ENCODE measurements at places on chromosomes 3 and 15.
A peak's percentile ranks its signal among the peaks of the same experiment; 100 is the strongest.

- no peak for DNase-seq
Observed at GRCh38 chr3:49792371-49793150, 6.2 kb upstream of the IP6K1 start.

GRCh38 chr3:129289201-129289921 lies 10.7 kb downstream of the HMCES start:
- peak; percentile 16 for DNase-seq

DNA sequence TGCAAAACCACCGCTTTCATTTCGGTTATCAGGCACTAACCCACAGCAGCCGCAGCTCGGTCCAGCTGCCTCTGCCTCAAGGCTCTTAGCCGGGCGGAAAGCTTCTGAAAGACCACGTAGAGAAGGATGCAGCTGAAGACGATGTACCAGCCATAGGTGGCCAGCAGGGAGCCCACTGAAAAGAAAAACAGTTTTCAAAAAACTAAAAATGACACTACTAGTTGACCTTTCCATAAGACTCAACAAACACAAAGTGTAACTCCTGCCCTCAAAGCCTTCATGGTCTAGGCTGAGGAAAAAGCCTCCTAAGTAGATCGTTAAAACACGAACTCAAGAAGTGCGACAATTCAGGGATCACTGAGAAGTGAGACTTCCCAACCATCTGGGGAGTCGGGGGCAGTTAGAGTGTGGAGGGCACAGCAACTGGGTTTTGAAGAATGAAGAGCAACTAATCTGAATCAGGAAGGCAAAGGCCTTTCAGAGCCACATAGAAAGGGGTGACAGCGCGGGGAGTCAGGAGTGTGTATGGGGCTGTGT lies 716 bp downstream of the SELENOS start:
- DNase-seq = peak; percentile 39

DNA sequence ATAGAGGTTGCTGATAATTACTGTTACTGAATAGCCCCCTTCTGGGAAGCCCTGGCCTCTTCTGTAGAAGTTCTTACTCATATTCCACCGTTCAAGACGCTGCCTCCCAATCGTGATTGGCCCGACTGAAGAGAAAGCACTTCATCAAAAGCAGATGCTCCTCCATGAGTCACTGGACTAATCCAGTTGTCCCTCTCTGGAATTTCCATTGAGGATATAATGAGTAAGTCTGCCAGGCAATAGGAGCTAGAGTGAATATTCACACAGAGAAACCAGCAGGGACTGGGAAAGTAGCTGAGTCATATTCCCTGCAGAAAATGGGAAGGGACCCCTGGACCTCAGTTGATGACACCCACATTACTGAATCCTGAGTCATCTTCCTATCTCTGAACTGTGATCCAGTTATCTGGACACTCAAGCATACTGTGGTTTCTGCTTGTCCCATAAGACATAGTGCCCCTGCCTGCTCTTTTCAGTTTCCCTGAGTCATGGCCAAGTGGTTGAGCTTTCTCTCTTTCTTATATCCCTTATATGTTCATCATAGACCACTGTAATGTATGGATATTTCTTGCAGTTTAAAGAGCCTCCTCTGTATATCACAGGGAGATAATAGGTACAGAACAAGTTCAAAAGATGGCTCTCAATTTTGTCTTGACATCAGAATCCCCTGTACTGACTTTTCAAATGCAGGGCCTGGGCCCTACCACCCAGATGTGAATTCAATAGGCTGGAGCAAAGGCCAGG lies 151.2 kb upstream of the CDIN1 start:
- peak; percentile 100 for DNase-seq

DNA sequence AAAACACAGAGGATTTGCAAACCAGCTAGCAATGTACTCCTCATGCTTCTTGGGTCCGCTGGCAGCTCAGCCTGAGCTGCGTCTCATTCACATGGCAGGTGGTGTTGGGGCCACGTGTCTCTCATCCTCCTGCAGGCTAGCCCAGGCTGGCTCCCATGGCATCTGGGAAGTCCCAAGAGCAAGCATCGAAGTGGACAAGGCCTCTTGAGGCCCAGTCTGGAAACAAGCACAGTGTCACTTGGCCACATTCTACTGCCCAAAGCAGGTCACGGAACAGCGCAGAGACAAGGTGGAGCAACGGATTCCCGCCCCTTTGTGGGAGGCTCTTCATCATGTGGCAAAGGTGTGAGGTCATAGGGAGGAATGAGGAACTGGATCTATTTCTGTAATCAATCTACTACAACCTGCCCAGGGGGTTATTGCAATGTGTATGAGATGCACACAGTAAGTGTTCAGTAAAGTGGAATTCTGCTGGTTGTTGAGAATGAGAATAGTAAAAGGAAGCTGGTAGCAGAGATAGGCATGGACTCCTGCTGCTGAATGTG lies 128.3 kb downstream of the TPRA1 start:
- DNase-seq = no peak

DNA sequence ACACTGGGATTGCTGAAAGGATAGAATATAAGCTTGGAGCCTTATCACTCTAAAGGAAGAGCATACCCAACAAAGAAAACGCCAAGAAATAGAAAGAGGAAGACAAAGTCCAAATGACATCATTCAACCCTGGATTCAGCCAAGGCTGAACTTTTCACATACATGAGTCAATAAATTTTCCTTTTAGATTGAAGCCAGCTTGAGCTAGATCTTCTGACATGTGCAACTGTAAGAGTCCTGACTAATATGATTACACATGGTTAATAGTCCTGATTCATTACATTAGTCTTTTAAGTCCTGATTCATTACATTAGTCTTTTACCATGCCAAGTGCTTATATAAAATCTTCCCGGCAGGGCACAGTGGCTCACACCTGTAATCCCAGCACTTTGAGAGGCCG lies 13.6 kb upstream of the DENND6A start:
- DNase-seq = peak; percentile 88

DNA sequence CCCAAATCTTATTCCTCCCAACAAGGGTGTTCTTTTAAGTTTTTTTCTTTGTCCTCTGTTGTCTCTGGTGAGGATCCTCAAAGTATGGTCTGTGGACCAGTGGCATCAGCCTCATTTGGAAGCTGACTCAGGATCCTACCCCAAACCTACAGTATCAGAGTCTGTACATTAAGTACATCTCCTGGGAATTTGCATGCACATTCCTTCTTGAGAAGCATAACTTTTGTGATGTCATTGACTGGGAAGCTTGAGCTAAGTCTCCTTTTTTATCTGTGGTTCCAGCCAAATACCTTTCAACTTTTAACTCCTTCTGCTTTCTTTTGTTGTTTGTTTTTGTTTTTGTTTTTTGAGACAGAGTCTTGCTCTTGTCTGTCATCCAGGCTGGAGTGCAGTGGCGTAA lies 40.5 kb downstream of the ARMC8 start:
- peak; percentile 91 for DNase-seq

- DNase-seq = peak; percentile 95
Observed at GRCh38 chr3:106130384-106131198, 261.8 kb upstream of the CBLB start.

DNA sequence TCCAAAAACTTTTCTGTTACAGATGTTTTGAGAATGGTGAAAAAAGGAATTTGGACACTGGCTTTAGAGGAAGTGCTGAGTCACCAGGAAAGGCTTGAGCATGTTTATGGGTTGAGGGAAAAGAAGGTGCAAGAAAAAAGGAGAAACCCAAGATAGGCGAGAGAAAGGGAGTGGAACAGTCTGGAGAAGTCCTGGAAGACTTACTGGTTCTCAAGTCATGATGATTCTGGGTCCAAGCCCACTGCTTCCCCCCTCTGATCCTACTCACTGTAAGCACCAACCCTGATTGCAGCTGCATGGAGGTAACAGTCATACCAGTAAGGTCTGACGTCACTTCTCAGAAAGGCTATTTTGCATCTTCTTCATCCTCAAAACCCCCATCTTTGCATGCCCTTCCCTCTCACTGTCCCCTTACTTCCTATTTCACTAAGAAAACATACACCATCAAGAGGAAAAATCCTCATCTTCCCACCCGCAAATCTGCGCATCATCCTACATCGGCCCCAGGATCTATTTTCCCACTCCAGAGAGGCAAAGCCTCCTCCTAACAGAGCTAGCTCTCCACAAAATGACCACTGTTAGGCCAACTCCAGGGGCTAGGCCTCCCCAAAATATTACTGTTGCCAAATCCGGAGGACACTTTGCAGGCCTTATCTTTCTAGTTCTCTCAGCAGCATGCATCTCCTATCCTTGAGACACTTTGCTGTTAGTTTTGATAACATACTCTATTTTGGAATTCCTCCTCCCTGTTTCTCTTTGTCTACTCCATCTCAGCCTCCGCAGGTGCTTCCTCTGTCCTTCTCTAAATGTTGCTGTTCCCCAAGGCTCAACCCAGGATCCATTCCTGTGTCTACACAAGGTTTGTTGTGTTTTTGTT lies 3.2 kb upstream of the ATP13A3 start:
- peak; percentile 60 for DNase-seq

DNA sequence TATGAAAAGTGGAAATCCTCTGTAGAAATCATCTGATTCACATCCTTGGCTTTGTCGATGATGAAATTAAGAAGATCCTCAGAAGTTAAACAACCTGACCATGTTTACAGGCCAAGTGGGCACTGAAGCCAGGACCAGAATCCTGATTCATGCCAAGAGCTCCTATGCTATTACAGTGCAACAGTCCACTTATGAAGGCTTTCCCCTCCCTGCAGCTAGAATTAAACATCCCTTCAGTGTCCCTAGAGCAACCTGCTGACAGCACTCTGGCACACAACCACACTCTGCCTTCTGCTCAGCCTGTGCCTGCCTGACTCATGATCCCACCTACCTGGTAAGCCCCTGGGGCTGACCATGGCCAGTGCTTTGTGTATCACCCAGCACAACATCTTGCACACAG lies 33.8 kb downstream of the TXNRD3 start:
- peak; percentile 69 for DNase-seq

GRCh38 chr3:133706033-133706432 lies 40.2 kb upstream of the TF start:
- DNase-seq = no peak

DNA sequence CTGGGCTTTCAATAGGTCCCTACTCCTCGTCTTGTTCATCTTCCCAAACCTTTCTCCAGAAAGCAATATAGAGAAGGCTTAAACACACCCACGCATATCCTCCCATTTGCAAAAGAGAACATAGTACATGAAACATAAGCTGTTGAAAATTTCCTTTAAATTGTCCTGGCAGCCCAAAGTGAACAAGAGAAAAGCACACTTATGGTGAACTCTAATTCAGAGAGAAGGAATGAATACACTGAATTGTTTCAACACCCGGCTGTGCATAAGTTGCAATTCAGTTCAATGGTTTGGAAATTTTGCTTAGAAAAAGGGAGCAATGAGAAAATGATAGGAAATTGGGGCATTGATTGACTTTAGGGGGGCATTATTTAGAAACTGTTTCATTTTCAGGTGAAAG lies 202.6 kb downstream of the TIGIT start:
- no peak for DNase-seq

DNA sequence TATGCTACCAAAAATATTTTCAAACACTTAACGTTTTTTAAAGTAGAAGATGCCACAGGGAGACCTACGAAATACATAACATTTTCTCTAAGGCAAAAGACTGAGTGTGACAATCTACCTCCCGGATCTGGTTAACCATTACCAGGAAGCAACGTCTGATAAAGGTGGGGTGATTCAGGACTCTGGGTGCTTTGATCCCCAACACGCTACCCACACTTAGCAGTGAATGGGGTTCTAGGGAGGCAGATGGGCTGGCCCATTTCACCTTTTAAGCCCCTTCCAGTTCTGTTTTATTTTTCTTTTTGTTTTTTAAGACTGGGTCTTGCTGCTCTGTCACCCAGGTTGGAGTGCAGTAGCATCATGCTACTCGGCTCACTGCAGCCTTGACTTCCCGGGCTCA lies 39.5 kb downstream of the EIF4E3 start:
- no peak for DNase-seq

- no peak for DNase-seq
Observed at GRCh38 chr3:53026382-53027162, 19.3 kb downstream of the SFMBT1 start.

DNA sequence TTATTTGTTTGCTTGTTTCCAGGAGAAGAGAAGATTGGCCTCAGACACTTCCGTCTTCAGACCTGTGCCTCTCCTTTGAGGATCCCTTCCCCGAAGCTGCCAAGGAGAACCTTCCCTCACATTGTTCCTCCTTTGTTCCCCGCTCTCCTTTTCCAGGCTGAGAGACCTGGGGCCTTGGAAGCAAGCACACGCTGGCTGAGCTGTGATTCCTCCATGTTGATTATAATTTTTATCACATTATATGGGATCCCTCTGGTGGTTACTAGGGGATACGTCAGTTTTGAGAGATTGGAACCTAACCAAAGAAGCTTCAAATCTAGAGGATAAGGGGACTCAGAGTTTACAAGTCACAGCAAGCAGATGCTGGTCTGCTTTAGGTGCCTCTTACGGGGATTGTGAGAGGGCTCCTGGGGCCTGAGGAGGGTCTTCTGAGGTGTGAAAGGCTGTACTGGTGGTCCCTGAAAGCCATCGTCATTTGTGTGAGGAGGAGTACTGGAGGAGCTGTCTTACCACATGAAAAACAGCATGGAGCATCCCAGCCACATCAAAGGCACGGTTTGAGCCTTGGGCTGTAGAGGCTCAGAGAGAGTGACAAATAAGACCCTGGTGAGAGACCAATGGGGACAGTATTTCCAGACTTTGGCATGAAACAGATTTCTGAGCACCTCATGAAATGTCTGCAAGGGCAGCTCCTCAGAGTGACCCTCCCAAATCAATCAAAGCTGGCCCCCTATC lies 760.1 kb upstream of the CFAP20DC start:
- DNase-seq = peak; percentile 67

- DNase-seq = no peak
Observed at GRCh38 chr3:194494951-194495374, 8.2 kb upstream of the ATP13A3 start.

DNA sequence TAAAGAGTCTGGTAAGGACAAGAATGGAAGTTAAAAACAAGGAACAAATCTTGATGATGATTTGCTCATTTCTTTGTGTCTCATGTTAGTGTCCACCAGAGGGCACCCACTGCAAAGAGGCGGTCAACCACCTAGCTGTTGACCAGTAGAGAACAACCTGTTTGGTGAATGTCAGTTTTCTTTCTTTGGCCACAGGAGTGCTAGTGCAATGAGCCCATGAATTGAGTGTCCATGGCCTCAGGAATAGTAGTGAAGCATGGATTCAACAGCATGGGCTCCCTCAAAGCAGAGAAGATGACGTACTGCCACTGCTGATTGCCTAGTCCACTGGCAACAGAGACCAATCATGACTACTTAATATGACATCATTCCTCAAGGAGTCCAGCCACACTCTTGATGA lies 10.7 kb upstream of the CNTN6 start:
- DNase-seq = peak; percentile 62

- no peak for DNase-seq
Observed at GRCh38 chr15:72783004-72783639, 436 bp downstream of the ADPGK start.

Measured in fibroblast of skin of right biceps (primary cell).